ENCODE measurements at places on chromosomes 13 and 19.

- no peak for DNase-seq
Observed at GRCh38 chr19:31125071-31125470, 224.2 kb downstream of the TSHZ3 start.

GRCh38 chr19:47428177-47428894 is 9.0 kb upstream of the MEIS3 start:
- DNase-seq: peak; percentile 65

DNA sequence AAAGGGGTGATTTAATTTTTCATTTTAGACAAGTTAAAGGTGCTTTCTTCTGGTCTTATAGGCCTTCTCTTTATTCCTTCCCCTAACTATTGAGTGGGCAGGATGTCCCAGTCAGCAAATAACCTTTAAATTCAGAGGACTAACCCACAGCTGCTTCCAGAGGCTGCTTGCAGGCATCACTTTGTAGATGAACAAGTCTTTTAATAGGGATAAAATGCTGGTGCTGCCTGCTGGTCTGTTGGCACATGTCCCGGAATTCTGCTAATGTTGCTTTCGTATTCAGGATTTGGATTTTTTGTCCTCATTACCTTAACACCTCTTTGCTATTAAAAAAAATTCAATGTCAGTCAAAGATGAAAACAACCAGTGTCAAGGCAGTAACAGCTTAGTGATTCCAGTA is 132.7 kb upstream of the KL start:
- no peak for DNase-seq

DNA sequence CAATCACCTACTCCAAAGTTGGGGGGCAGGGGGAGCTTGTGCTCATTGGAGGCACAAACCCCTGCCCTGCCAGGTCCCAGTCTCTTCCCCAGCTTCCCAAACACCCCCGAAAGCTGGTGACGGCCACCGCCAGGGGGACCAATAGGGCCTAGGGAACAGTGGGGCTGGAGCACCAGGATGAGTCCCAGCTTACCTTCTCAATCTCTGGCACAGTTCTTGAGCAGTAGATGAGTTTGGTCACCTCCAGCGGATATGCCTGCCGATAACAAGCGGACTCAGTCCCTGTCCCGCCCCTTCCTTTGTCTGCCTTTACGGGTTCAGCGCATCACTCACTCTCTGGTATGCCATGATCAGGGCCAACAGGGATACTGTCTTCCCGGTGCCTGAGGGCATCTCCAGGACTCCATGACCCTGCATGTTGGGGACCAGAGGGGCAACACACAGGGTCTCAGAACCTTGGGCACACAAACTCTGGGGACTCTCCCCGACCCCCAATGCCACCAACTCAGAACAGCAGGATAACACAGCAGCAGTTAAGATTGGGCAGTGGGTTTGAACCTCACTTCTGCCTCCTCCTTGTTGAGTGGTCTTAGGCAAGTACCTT is 1.5 kb downstream of the ERCC2 start:
- DNase-seq: no peak

DNA sequence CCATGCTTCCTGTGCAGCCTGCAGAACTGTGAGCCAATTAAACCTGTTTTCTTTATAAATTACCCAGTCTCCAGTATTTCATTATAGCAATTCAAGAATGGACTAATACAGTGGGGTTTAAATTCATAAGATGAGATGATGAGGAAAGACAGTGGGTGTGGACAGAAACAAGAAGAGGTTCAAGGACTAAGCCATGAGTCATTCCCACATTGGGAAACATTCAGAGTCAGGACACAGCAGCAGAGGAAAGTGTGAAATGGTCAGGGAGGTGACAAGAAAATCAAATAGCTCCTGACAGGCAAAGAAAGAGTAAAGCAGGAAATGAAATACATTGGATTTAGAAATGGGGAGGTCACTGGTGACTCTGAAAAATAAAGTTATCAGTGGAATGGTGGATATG is 9.1 kb downstream of the ZNF841 start:
- DNase-seq: no peak

GRCh38 chr13:50916701-50917184 is 7.2 kb downstream of the RNASEH2B start:
- DNase-seq: no peak

DNA sequence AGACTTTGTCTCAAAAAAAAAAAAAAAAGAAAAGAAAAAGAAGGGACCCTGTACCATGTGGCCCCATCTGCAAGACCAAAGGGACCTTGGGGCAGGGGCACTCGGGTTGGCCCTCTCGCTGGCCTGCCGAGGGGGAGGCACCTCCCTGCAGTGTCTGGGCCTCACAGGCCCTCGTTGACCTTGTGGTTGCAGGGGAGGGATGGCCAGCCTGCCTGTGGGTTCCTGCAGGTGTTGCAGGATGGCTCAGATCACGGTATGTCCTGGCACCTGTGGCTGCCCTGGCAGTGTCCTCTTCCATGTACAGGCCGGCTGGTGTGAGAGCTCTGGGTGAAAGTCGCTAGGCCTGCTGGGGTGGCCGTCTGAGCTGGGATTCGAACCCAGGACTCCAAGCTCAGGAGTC is 4.7 kb upstream of the PGLS start:
- DNase-seq: no peak

DNA sequence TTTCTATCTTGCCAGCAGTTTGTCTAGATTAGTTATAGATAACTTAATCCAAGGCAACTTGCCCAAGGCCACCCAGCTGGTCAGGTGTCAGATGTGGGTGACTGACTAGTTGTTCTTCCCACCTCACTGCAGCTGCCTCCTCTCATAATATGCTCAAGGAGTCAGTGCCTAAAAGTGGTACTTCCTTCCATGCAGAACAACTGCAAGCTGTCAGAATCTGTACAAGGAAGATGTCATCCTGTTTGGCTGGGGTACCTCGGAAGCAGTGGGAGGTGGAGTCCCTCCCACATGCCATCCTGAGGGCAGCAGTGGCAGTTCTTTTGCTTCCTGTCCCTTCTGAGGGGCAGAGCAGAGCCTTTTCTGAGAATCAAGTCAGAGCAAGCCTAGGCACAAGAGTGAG is 193.2 kb upstream of the RFC3 start:
- DNase-seq: no peak

DNA sequence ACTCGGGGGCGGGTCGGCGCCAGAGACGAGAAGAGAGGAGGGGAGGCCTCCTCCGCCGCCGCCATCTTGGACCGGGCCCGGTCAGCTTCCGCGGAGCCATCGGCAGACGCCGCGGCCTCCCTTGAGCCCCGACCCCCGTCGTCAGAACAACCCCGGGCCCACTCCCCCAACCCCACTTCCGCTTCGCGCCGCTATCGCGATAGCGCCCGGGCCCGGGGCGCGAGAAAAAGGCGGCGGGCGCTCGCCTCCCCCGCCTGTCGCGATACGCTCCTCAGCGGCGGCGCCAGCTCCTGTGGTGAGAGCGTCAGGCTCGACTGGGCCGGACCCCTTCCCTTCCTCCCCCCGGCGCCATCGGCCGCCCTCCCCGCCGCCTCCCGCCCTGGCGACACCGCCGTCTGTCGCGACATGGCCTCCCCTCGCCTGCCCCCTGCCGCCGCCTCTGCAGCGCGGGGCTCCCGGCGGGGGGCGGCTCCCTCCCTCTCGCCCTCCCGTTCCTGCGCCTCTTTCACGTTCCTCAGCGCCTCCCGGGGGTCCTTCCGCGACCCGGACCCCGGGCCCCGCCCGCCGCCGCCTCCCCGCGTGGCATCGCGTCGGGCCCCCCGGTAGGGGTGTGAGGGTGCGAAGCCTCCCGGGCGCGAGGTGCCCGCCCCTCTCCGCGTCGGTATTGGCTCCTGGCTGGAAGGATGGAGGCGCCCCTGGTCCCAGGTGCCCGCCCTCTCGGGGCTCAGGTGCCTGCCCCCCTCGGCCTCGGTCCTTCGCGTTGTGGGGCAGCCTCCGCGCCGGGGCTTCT is at the start of gene CNOT3:
Gene CNOT3 (plus strand): TSS at position 64 of the 790 bp plus-strand sequence. CDS start 5,217 bp downstream, outside the sequence.
- no peak for DNase-seq

GRCh38 chr19:38031423-38031770 is 124.4 kb downstream of the SIPA1L3 start:
- no peak for DNase-seq

DNA sequence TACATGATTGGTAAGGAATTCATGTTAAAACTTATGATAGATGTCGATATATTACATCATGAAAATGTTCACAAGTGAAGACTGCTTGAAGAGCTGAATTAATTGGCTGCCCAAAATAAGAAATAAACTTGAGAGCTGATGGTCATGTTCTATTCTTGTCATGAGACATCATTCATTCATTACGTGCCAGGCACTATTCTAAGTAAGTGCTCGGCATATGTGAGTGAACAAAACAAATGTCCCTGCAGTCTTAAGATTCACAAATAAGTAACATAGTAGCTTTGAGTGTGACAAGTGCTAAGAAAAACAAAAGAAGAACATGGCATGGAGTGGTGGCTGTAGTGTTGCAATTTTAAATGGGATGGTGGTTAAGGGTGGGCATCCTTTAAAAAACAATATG is 329.3 kb downstream of the SUCLA2 start:
- DNase-seq: no peak

- no peak for DNase-seq
Observed at GRCh38 chr19:11814700-11815035, 595 bp downstream of the ZNF440 start.

- no peak for DNase-seq
Observed at GRCh38 chr13:44686531-44686934, 110.4 kb upstream of the TSC22D1 start.

DNA sequence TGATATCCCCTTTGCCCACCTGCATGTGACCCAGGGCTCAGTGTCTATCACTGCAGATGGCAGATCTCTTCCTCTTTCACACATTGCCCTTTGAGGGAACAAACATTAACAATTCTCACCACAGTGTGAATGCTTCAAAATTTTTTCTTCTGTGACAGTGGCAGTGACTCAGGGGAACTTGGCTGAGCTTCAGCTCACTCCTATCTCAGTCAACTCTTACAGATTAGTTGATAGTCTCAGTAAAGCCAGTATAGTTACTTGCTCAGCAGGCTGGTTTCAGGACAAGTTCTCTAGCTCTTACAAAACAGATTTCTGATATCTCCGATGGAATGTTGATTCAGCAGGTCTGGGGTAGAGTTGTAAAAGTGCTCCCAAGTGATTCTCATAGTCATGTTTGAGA is 166.9 kb downstream of the DLEU7 start:
- DNase-seq: no peak

- DNase-seq: no peak
Observed at GRCh38 chr13:71252184-71252704, 614.8 kb downstream of the DACH1 start.

DNA sequence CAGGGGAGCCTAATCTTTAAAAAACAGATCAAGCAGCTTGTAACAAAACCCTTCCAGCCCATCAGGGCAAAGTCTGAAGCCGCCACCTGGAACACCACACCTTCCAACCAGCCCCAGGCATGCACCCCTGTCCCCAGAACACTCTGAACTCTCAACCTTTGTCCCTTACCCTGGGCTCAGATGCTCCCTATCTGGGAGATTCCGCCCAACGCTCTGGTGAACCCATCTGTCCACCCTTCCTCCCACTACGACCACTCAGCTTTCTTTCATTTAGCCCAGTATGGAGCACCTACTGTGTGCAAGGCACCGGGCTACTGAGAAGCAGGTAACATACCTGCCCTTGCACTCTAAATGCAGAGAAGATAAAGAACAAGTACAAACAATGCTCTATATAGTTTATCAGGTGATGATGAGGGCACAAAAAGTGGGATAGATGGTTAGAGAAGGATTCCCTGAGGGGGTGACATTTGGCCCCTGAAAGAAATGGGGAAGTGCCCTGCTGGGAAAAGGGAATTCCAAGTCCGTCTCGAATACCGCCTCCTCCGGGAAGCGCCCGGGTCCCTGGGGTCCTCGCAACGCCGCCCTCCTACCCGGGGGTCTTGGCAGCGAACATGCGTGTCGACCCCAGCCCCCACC is 629 bp downstream of the PEPD start:
- no peak for DNase-seq

DNA sequence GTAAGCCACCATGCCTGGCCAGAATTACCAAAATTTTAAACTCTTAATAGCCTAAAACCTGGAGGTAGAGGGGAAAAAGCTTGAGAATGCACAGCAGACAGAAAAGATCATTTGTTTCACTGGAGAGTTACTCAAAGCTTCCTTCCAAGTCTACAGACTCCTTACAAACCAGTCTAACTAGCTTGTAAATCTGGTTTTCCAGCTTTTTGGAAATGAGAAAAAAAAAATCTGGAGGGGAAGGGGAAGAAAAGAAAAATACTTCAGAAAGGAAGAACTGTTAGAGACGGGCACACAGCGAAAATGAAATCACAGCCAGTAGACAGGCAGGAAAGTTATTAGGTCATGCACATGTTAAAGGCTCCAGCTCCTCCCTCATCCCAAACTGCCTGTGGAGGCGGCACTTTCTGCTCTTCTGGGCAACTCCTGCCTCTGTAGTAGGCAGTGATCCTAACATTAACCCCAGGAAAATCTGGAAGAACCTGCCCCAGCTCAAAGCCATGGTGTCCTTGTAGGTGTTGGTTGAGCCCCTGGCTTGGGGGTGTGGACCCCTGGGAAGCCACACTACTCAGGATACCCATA is 17.3 kb downstream of the PARP4 start:
- no peak for DNase-seq
